Vagina (tissue), 2 donors: ENCODE measurements at places on chromosomes 5 and 9.

DNA sequence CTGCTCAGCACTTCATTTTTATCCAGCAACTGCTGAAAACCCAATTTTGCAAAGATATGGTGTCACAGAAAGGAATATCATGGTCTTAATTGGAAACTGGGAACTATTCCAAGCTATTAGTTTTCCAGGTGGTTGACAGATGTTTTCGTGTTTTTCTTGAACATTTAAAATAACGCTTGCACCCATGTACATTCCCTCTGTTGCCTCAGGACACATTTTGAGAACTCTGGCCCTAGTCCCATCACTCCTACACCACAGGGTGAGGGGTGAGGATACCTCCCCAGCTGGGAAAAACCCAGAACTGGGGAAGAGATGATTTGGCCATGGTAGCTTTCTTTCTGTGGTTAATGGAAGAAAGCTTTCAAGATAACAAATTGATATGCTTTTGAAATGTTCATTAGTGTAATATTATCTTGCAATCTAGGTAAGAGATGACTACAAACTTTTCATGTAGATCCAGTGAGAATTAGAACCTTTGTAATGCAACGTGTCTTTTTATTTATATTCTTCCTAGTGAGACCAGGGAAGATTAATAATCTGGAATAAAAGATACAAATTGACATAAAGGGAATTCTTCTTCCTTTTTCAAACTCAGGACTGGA lies 627.0 kb downstream of the RAB3C start:
- DNase-seq, result no peak

DNA sequence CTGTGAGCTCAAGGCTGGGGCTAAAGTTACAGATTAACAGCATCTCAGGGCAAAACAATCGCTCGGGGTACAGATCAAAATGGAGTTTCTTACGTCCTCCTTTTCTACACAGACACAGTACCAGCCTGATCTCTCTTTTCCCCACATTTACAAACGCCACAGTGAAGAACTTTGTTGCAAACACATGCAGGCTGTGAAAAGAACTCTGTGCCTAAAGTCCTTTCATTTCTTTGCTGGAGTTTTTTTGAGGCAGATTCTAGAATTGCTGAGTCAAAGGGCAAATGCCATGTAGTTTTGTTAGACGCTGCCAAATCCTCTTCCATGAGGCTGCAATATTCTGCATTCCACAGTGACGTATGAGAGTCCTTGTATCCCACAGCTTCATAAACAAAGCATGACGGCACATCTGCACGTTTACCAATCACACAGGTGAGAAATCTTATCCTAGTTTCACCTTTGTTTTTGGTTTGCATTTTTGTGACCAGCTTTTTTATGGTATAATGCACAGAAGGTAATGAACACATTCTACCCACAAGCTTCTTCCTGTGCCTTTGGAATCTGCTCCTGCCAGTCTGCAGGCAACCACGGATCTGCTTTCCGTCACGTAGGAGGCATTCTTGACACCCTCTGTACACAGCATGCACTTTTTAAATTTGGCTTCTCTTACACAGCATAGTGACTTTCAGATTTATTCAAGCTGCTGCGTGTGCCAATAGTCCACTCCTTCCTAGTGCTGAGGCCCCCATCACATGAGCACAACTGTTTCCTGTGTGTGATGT lies 44.6 kb upstream of the LPCAT1 start:
- no peak for DNase-seq

DNA sequence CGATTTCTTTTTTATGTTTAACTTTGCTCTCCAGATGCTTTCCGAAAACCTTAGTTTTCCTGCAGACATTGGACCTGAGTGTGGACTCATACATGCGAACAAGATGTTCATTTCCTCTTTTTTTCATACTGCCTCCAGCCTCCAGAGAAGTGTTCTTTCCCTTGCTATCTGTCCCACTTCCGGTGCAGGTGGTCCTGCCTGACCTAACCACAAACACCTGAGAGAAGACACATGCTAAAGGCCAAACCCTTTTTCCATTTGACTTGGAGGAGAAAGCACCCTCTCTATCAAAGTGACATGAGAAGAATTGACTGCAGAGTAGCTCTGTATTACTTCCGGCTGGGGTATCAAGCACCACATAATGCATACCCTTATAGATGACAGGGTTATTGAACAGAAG lies 334.0 kb downstream of the ARHGEF28 start:
- no peak for DNase-seq

- DNase-seq, result no peak
These were observed 10.6 kb downstream of the GRIN3A start for GRCh38 chr9:101727612-101728524.

- no peak for DNase-seq
These were observed 99.9 kb downstream of the GABRB2 start for GRCh38 chr5:161446655-161447054.

DNA sequence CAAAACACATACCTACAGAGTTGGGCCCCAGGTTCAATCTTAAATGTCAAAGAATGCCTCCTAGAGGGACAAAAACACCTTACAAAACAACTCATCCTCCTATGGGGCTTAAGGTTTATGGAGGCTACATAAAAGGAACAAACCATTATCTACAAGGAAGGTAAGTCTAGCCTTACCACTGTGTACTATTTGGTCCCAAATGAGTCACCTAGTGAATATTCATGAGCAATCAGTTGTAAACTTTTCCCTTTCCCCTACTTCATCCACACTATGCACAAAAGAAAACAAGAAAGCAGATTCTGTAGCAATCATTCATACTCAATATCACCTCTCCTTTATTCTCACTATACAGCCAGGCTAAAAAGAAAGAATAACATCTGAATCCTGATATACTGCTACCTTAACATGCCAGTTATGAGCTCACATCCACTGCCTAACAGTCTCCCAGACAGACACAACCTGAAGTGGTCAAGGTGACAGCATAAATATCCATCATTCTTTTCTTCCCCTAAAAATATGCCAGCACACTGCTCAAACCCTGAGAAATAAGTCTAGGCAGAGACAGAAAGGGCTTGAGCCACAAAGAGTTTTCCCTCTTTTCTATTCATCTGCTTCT lies 6.2 kb downstream of the OXCT1 start:
- no peak for DNase-seq

DNA sequence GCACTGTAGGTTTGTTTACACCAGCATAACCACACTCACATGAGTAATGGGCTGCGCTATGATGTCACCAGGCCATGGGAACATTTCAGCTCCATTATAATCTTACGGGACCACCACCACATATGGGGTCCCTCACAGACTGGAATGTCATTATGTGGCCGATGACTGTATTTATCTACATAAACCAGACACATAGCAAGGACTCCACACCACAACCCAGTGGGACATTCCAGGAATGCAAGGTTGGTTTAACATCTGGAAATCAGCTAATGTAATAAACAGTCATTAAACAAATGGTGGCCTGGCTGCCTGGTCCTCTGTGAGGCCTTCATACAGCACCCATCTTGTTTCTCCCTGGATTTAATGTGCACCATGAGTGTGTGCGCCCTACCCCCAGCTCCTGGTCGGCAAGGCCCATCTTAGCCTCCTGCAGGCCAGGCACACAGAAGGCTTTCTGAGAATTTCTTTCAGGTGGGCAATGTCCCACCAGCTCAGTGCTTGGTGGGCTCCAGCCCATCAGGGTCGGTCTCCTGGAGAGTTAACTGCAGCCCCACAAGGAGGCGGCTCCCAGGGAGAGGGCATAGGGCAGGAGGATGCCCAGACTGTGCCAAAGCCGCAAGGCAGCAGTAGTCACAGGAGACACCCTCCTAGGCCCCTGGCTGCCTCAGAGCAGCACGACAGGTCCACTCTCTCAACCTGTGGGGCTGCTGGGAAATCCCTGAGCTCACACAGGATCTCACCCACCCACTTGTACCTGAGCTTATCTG lies 35.9 kb upstream of the SARDH start:
- no peak for DNase-seq

DNA sequence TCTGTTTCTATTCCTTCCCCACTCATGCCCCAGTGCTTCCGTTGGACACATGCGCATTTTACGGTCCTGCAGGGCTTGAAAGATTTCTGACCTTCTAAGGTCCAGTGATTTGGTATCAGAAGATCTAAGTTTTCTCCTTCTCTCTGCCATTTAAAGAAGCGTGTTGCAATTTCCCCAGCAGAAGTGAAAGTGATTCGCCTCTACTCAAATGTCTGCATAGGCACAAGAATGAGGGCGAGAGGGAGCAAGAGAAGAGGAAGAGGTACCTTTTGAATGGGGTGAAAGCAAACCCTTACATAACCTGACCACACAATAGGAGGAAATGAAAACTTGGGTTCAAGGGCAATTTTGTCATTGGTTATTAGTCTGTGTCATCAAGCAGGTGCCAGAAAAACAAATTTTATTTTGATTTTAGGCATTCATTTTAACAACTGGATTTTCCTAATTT lies 31.7 kb upstream of the NR3C1 start:
- DNase-seq, result no peak

DNA sequence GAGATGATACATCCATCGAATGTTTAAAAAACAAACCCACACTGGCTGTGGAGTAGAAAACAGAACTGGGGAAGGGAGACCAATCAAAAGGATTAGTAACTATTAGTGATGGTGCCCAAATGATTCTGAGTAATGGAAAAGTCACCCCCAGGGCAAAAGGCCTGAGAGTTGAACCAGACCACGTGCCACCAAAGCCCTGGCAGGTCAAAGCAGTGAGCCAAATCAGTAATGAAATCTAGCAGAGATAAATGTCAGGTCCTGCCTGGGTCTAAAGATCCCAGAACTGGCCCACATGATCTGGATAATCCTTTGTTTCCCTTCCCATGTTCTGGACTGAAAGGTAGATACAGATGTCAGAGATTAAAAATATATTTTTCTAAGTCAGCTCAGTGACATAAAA lies 9.4 kb downstream of the OTULINL start:
- DNase-seq, result no peak

DNA sequence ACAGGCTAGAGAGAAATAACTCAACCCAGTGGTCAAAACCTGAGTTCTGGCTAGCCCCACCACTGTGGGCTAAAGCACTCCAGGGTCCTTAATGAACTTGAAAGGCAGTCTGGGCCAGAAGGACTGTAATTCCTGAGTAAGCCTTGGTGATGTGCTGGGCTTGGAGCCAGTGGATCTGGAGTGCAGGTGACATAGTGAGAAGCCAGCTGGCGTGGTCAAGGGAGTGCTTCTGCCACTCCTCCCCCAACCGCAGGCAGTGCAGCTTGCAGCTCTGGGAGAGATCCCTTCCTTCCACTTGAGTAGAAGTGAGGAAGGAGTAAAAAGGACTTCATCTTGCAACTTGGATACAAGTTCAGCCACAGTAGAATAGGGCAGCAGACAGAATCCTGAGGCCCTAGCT lies 424.0 kb downstream of the CDH18 start:
- no peak for DNase-seq

DNA sequence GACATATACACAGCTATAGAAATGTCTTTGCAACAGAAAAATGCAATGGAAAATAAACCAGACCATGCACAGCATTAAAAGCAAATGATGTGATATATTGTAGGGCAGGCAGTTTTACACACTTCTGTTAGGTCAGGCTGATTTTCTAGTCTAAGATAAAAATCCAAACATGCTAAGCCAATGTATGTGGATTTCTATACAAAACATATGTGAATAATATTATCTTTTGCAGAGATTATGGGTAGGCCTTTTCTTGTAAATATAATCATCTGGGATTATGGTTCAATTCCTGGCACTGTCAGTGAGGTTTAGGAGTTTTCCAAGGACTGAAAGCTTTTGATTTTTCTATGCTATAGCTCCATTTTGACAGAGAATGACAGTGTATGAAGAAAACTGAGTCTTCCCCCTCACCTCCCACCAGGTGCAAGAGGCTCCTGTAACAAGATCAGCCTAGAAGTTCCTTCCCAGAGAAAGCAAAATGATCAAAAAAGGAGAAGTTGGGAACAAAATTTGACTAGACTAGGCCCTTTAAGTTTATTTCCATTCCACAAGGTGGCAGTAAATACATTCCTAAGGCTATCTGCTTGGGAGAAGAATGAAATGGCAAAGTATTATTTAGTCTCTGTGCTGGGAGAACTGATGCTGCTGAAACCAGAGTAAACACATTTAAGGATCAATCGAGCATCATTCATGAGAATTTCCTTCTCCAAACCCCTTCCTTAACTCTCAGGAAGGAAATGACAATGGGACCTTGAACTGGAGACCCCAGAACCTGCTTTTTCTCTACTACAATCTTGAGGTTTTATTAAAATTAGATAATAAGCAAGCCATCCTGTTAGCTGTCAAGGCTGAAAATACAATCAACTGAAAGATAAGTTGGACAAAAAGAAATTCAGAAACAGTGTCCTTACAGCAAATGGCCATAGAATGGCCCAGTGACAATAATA lies 133.0 kb upstream of the TUT7 start:
- DNase-seq, result no peak

- no peak for DNase-seq
These were observed 187.3 kb downstream of the NR3C1 start for GRCh38 chr5:143216211-143216610.

DNA sequence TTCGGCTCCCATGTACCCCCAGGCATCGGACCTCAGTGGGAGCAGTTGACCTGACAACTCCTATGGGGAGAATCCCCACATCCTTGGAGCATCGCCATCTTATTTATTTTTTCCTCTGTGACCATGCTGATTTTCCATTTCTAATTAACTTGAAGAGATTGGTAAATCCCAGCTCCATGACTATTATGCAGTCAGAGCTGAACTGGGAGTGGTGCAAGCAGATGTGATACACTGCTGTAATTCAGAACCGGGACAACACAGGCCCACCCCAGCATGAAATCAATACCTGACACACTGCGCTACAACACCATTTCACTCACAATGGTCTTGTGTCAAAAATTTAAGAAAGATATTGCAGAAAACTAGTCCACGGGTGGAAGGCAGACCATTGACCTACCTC lies 1.0 kb upstream of the TRPM3 start:
- no peak for DNase-seq

DNA sequence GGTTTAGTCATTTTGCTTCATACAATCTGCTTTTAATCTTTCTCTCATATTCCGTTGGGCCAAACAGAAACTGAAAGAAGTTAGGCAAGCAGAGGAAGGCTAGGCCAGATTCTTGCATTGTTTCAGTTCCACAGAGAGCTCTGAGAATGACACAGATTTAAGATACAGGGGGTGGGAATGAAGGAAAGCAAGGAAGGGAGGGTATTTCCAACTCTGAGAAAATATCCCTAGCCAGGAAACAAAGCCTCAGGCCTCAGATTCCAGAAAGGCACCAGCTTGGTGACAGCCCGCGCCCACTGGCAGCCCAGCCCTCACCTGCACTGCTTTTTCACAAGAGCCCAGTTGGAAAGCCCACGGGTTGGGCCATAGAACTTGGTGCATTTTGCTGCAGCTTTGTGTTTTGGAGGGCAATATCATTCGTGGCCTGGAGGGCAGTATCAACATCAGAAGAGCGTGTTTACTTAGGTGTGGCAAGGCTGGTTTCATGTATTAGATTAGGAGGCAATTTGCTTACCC lies 63.5 kb downstream of the ENC1 start:
- DNase-seq, result no peak

GRCh38 chr5:14547666-14548065 lies 33.9 kb upstream of the OTULINL start:
- no peak for DNase-seq

GRCh38 chr5:125393221-125393815 lies 646.9 kb upstream of the ZNF608 start:
- no peak for DNase-seq
